A172 (cell line): ENCODE measurements at places on chromosomes 16 and 17. TPM values are rescaled to one million over a fixed set of nuclear protein-coding genes. Genes with fewer than 3 reads are reported as not detected.
A peak's percentile ranks its signal among the peaks of the same experiment; 100 is the strongest.

DNA sequence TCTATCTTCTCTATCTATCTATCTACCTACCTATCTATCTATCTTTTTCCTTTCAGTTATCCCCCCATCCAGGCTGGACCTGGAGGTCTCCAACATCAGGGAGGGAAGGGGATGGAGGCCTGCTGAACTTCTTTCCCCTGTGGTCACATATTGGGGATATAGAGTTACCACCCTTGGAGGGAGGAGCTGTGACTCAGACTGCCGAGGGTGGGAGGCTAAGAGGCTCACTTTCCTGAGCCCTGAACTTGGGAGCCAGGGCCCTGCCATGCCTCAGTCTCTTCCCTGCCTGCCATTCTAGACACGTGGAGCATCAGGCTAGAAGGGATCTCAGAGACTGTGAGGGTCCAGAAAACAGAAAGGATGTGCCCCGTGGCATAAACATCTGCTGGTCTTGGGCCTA, 8.4 kb downstream of the LRRC3C start:
- DNase-seq: no peak

GRCh38 chr16:79609861-79610260, 9.3 kb upstream of the MAF start:
- DNase-seq: no peak

- no peak for DNase-seq
These were observed 98.5 kb downstream of the METRNL start for GRCh38 chr17:83177611-83178532.

GRCh38 chr16:70483426-70483825, 29.0 kb downstream of the FCSK start:
- DNase-seq: no peak

HSF4 gene
- total RNA-seq: 5.8 and 10.9 TPM in 2 replicates

GRCh38 chr17:80637048-80637781, 92.6 kb downstream of the RPTOR start:
- DNase-seq: no peak

DNA sequence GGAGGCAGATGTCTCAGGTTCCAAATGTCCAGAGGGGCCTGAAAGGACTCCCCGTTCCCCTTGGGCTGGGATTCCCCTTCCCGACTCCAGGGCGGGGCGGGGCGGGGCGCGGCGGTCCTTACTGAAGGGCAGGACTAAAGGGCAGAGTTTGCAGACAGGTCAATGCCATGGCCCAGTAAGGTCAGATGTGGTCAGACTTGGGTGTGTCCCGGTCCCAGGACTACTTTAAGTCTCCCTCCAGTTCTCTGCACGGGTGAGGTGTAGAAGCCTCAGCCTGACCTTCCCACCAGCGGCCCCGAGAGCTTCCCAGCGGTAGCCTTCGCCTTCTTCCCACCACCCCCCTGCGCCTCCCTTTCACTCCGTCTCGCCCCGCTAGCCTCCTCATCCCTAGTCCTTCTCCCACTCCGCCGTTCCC, 532 bp downstream of the KDM6B start:
- DNase-seq: peak; percentile 49

GRCh38 chr17:52517176-52517575, 358.7 kb upstream of the CA10 start:
- DNase-seq: no peak

MYH13 gene
- total RNA-seq: not detected in 2 replicates

GRCh38 chr17:31888124-31888523, 13.4 kb downstream of the UTP6 start:
- no peak for DNase-seq

- no peak for DNase-seq
These were observed 240.3 kb downstream of the RBFOX3 start for GRCh38 chr17:79370594-79370993.

- no peak for DNase-seq
These were observed 3.2 kb downstream of the CDH8 start for GRCh38 chr16:62033065-62033464.

GRCh38 chr17:61058066-61058465, 341.6 kb upstream of the TBX2 start:
- DNase-seq: no peak

- no peak for DNase-seq
These were observed 70.0 kb downstream of the PGS1 start for GRCh38 chr17:78448356-78448993.

PIMREG gene
- total RNA-seq: 81.2 and 96.3 TPM in 2 replicates

- DNase-seq: no peak
These were observed 11.0 kb upstream of the CCR7 start for GRCh38 chr17:40576113-40576740.

DNA sequence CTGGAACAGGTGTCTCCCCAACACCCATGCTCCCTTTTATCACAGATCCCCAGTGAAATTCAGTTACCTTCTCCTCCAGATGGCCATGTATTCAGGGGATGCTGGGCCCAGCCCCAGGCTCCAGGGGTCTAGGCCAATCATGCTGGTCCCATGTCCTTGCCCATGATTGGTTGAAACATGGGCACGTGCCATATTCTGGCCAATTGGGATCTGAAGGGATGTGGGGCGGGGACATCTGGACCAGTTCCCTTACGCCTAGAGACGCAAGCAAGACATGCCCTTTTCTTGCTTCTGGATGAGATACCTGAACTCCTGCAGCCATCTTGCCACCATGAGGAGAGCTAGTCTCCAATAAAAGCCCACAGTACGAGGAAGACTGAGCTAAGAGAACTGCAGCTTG, 31.0 kb upstream of the ST6GALNAC1 start:
- DNase-seq: no peak

OTOP3 gene
- total RNA-seq: not detected in 2 replicates

DNA sequence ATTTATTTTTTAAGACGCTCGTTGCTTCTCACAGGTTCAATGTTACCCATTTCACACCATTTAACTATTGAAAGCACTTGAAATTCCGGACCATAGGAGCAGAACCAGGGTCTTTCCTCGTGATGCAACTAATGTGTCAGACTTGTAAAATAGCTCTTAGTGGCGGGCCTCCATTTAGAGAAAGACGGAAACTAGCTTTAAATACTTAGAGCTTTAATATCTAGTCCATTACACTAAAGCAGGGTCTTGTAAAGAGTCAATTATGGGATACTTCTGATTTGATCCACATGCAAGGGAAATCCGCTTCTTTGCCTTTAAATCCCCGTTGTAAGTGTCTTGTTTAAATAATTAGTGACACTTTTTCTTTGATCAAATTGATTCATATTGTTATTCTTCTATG, 56.6 kb downstream of the NACA2 start:
- DNase-seq: no peak

YWHAE gene
- 705 and 754 TPM in 2 replicates for total RNA-seq

GRCh38 chr16:66874079-66874775, 6.1 kb upstream of the PDP2 start:
- DNase-seq: no peak

NACA2 gene
- total RNA-seq: not detected in 2 replicates

DNA sequence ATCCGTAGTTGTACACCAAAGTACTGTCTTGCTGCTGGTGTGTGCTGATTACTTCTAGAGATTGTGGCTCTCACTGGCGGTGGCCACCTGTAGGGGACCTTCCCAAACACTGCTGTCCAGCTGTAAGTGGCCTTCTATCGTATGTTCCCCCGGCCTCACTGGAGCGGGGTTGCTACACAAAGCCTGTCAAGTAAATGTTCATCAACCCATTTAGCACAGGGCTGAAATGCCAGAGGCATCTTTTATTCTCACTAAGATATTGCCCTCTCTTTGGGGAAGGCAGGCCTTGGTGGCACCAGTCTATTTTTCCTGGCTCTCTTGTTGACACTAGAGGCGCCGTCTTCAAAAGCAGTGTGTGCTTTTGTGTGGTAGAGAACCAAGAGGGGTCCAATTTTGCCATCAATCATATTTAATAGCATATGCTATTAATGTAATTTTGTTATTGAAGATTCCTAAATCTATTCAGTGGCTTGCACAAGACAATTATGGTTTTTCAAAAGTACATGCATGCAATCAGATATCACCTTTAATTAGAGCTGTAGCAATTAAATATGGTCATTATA, 514.4 kb upstream of the SALL1 start:
- DNase-seq: no peak

- DNase-seq: no peak
These were observed 137.2 kb downstream of the CYLD start for GRCh38 chr16:50878966-50879615.

TNK1 gene
- total RNA-seq: 0.07 TPM in 1 of 2 replicates, not detected in the other

CKLF gene
- 180 and 186 TPM in 2 replicates for total RNA-seq
